Central memory CD8-positive, alpha-beta T cell (primary cell): ENCODE measurements at places on chromosomes 6 and 20.

GRCh38 chr6:3712827-3713665 lies 38.5 kb downstream of the PXDC1 start:
- no peak for DNase-seq

- DNase-seq, result no peak
These were observed 281.7 kb upstream of the PRDM1 start for GRCh38 chr6:105804424-105804823.

DNA sequence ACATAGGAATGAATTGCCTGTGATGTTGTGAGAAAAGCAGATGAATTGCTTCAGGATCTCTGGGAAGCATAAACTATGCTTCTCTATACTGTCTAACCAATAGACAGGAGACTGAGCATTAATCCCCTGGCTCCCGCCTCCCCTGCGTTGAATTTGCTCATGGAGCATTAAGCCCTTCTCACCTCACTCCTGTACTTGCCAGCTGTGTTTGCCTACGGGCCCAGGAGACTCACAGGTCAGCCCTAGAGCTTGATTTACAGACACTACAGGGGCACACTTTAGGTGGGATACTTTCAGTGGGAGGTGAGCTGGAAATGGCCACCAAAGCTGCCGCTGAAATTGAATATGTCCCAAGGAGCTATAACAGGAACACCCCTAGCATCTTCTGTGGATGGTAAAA lies 418.7 kb downstream of the CBLN4 start:
- no peak for DNase-seq

DNA sequence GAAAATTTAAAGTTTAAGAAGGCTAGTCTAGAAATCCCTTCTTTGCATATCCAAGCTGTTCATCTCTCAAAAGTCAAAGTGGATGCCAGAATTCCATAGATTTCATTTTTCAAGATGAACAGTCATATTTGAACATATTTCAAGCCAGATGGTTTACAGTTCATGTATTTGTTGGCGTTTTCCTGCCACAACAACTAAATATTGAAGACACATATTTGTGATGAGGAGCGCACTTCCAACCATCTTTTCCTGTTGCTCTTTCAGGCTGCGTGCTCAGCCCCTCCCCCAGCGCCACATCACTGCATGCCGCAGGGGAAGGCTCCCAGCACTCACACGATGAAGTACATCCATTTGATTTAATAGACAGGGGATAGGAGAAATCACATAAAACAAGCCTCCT lies 5.9 kb upstream of the NOX3 start:
- DNase-seq, result no peak

- no peak for DNase-seq
These were observed 414.3 kb downstream of the TFAP2A start for GRCh38 chr6:10000551-10000950.

- DNase-seq, result no peak
These were observed 154.5 kb upstream of the PRND start for GRCh38 chr20:4567170-4567569.

GRCh38 chr20:59406446-59406845 lies 106.0 kb downstream of the EDN3 start:
- DNase-seq, result no peak

- DNase-seq, result no peak
These were observed 327.9 kb upstream of the MARCKS start for GRCh38 chr6:113529196-113529595.

- DNase-seq, result no peak
These were observed 8.0 kb downstream of the PRDM13 start for GRCh38 chr6:99614430-99615186.

- DNase-seq, result no peak
These were observed 131.3 kb upstream of the OGFRL1 start for GRCh38 chr6:71157345-71157744.

GRCh38 chr20:62929051-62929538 lies 2.8 kb upstream of the DIDO1 start:
- no peak for DNase-seq

- no peak for DNase-seq
These were observed 250.3 kb downstream of the TTLL2 start for GRCh38 chr6:167575158-167575696.

DNA sequence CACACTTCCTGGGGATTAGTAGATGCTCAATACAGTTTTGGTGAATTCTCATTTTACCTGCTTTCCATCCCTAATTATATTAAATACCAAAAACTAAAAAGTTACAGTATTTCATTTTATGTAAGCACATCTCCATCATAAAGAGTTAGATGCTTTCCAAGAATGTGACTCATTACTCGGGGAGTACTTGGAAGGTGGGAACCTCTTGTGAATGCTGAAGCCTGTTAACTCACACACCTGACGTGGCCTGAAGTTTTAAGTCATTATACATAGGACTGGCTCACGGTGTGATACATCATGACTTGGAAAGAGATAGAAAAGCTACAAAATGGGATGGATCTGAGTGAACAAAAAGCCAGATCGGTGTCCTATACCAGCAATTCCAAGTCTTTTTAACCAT lies 2.2 kb upstream of the OSER1 start:
- no peak for DNase-seq

DNA sequence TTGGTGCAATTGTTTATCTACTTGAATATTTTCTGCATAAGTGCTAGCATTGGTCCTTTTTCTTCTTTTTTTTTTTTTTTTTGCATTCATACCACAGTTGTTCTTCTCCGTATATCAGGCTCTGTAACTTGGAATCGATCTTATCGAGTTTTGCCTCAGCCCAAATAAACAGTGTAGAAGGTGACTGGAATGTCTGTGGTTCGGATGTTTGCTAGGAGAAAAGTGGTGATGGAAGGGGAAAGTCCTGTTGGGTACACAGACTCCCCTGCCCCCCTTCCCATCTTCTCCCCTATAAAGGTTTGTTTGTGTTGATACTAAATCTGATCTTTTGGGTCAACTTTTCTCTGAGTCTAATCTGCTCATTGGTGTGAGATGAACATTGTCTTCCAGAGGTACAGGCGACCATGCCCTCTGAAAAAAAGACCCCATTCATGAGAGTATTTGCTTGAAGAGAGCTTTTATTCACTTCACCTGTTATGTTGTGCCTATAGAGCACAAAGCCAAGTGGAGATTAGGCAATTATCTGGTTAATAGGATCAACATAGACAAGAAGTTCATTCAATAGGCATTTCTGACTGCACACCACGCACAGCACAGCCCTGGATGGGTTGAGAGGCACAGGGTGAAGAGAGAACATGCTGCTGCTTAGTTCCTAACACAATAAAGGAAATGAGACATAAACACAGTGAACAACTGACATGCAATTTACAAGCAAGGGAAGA lies 620.0 kb downstream of the PKHD1 start:
- no peak for DNase-seq

- DNase-seq, result no peak
These were observed 61.1 kb upstream of the SLC22A16 start for GRCh38 chr6:110537208-110538123.

DNA sequence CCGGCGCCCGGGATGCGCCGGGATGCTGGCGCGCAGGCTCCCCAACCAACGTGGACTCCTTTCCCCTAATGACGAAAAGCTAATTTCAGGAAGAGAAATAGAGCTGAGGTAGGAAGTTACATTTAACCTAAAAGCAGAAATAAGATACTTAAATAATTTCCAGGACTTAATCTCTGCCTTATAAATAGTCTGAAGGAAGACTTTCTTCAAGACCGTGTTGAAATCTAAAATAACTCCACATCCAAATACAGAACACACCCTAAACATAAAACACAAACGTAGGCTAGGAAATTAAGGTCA lies 1.3 kb downstream of the ASF1A start:
- DNase-seq, result no peak

DNA sequence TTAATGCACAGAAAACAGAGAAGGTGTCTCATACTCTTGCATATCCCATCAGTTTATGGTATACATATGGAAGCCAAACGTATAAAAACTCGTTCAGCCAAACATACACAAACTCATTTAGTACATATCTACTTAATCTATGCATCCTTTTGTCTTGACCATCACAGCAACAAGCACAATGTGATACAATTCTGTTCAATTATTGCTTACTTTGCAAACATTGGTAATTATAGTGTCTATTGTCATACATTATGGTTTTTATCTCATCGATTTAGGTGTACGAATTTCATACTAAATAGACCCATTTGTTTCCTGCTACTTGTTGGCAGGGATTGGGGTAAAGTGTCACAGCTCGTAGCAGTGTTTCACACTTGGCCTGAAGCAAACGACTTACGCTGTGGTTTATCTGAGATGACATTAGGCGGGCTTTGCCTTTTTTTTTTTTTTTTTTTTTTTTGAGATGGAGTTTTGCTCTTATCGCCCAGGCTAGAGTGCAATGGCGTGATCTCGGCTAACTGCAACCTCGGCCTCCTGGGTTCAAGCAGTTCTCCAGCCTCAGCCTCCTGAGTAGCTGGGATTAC lies 425.9 kb upstream of the JARID2 start:
- DNase-seq, result no peak

DNA sequence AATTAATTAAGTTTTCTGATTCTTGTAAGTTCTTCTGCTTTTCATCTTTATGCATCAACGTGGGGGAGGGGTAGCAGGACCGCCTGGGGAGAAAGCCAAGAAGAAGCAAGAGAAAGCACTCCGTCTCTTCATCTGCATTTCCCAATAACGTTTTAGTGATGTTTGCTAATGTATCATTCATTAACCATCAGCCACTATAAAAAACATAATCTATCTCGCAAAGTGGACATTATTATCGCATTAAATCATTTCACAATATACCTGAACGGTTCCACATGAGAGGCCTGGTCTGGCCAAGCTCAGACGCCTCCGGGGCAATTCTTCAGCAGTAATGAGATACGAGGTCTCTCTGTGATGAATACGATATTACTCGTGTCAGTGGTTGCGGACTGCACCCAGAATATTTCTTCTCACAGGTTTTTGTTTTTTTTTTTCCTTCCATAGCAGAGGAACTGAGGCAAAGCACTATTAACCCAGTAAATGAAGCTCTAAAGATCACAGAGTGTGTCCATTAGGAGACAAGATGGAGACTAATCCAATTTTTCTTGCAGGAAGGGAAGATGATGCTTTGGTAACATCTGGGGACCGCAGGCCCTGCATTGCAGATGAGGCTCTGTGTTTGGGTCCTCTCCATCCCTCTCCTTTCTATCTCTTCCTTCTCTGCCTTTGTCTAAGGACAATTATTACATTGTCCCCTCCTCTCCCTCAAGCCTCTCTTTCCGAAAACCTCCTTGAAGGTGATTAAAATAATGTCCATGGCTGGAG lies 156.1 kb downstream of the SLC35B3 start:
- no peak for DNase-seq

DNA sequence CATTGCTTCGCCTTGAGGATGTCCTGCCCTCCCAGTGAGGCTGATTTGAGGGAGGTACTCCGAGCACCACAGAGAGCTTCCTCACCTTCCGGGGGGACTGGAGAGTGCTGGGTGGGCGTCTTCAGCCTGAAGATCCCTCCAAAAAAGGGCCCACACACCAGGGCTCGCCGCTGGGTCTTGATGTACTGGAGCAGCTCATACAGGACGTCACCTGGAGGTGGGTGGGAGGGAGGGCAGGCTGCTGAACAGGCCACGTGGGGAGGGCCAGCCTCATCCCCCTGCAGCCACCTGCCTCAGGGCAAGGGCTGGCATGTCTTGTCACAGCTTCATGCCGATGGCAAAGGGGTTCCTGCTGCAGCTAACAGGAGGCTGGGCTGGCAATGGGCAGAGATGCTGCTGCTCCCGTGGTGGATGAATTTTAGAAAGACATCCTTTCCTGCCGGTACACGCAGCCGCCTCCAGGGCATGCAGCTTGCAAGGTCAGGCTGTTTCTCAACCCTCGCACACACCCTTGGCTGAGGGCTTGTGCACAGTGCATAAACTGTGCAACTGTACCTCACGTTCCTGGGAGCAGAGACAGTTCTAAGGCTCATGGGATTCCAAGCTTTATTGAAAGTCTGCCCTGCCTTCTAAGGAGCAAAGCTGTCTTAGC lies 14.0 kb downstream of the ETV7 start:
- no peak for DNase-seq

DNA sequence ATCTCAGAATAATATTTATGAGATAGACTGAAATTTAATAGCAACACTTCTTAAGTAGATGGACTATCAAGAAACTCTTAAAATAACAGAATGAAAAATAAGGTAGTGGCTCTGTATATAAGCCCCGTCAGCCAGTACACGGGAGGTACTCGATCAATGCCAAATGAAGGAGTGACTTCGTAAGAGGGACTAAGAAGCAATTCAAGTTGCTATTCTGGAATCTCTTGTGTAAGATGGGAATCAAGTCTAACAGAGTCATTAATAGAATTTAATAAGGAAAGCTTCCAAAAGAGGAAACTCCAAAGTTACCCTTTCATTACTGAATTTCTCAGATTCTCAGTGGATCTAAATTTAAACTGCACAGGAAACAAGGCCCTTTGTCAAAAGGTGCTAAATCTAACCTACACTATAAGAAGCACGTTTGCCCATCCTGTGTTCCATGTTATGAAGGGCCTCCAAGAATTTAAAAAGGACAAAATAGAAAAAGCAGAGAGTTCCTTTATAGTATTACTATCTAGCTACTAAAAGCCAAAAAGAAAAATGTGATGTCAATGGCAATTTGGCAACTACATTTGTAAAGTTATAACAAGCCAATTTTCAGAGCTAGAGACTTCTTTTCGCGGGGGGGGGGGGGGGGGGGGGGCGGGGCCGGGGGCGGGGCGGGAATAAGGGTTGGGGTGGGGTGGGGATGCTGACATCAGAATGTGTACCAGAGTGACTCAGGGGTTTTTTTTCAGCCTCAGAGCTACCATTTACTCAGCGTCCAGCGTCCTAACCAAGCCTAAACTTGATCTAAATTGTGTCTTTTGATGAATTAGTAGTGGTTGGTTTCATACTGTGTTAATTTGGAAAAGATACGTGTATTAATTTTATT lies 200.6 kb downstream of the GMPR start:
- no peak for DNase-seq

GRCh38 chr6:134309983-134310605 lies 7.8 kb downstream of the SGK1 start:
- DNase-seq, result no peak

DNA sequence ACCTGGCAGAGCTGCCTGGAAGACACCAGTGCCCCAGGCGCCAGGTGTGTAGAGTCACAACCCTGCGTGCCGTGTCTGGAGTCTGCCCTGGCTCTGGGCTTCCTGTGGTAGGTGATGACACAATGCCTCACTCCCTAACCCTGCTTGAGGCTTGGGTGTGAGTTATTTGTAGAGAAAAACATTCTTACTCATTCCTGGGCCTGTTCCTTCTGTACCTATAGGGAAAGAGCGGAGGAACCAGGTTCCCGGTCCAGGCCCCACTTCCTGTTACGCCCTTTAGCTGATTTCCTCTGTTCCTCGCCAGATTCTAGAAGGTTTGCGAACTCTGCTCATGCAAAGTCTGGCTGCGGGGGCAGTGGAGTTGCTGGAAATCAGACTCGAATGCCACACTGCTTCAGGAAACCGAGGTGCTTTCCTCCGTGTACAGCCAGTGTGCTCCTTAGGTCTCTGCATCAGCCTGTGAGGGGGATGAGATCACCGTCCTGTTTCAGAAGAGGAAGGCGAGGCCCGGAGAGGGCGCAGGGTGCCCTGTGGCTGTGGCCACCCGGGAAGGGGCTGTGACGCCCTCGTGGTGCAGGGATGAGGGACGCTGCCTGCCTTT lies 67.1 kb upstream of the DUSP22 start:
- DNase-seq, result peak; percentile 32

GRCh38 chr6:90415178-90415577 lies 118.5 kb upstream of the BACH2 start:
- no peak for DNase-seq

- no peak for DNase-seq
These were observed 193.6 kb downstream of the EDN1 start for GRCh38 chr6:12483712-12484111.

- no peak for DNase-seq
These were observed 173.5 kb downstream of the LMBRD1 start for GRCh38 chr6:69623357-69623756.
